Stimulated activated CD4-positive, alpha-beta T cell treated with anti-CD3 and anti-CD28 coated beads, Interleukin-15, amount 100 ng/mL, for 24 hours (primary cell): ENCODE measurements at places on chromosomes 4 and X.

DNA sequence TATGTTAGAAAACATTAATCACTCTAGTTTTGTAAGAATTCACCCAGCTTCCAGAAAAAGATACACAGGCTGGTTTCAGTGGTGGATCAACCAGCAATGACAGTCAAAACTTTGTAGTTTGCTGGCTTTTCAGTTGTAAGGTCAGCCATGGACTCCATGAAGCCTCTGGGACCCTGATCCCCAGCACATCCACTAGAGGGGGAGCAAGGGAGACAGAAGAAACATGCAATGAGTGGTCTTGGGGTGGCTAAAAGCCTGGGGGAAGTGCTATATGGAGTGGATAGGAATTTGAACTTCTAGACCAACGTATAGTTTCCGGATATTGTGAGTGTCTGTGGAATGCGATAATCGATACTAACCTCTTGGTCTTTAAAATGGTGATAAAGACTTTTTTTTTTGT, 72.7 kb downstream of the AFF2 start:
- no peak for DNase-seq

DNA sequence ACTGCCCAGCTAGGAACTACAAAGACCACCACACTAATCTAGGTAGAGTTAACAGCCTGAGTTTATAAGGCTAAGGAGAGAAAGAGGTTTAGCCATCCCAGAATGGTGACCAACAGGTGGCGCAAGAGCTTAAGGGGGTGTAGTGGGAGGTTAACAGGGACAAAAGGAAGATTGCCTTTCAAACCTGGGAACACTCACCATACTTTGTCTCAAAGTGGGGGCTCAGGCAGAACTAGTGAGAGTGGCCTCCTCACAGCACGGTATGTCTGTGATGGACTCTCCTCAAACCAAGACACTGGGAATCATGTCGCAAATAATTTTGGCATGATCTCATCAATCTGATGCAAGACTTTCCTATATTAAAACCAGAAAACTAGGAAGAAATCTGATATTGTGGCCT, 23.4 kb downstream of the CCNI start:
- peak; percentile 70 for DNase-seq

GRCh38 chr4:56640621-56641493, 40.2 kb downstream of the HOPX start:
- DNase-seq, result no peak

DNA sequence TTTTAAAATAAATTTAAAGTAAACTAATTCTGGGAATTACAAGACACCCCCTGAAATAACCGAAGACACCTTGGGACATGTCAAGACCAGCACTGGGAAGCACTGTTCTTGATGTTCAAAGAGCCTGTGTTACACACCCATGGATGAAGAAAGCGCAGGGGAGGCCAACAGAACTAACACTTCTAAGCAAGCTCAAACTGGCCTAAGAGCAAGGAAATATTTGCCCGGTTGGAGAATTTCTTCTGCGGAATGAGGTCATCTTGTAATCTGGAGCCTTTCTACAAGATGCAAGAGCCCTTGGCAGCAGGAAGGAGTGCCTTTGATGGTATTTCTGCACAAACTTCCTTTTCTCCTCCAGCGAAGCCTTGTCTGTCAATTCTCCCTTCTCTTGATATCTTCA, 9.3 kb upstream of the EFHC2 start:
- no peak for DNase-seq

DNA sequence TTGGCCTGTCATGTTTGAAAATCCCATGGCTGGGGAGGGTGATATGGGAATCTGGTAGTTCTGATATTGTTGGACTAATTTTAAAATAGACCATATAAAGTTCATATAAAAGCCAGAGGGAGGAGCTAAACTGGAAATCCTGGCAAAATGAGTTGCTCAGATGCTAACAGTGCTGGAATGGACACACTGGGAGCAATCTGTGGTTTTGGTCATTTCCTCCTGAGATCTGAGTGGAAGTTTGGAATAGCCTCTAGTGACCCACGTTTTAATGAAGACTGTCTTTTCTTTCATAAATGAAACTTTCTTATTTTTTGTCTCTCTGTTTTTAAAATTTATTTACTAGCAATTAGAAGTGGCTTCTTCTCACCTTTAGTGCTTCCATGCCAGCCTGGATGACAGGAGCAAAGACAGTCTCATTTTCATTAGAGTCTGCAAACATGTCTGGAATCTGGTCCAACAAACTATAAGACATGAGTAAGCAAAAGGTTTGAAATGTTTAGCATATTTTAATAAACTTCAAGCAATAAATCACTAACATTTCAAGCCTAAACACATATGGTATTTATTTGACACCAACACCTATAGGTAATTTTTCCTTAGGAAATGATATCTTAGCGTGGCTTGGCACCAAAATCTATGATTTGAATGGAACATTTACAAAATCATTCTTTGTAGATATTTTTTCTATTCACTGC, 66.6 kb downstream of the METTL14 start:
- DNase-seq, result no peak

DNA sequence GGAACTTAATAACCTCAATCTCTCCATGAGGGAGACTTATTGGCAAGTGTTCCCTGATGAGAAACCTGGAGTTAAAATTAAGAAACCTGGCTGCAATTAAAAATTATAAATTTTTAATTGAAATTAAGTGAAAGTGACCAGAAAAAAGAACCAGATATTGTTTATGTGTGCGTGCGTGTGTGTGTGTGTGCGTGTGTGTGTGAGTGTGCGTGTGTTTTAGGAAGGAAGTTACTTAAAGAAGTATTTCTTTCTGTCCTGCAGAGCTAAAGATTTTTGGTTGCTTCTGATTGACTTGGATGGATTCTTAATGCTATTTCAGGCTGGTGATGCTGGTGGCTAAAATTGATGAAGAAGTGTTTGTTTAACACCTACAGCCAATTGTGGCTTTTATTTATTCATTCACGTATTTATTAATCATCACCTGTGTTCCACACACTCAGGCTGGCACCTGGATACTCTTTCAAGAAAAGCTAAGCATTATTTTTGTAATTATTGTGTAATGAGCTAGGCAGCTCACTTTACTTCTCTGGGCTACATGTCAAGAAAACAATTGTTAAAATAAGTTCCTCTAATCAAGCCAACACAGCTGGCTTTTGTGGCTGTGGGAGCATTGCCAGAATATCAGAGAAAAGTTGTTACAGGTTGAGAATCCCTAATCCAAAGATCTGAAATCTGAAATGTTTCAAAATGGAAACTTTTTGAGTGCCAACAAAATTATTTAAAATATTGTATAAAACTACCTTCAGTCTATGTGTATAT, 68.5 kb downstream of the CEP44 start:
- no peak for DNase-seq

- peak; percentile 49 for DNase-seq
These were observed 32.7 kb downstream of the TBC1D14 start for GRCh38 chr4:6942238-6942800.

DNA sequence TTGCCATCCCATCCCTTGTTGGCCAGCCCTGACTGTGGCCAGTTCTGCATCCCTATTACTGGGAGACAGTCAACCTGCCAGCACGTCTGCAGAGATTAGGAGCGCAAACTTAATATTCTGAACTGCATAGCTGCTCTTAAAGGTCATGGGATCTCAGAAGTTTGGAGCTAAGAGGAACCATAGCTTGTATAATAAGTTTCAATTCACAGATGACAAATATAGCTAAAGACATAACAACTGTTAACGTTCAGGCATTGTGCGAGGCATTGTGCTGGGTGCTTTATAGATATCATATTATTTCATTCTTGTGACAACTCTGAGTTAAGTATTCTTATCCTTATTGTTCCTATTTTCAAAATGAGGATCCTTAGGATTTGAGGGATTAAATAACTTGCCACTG, 3.7 kb downstream of the SCARB2 start:
- DNase-seq, result no peak

DNA sequence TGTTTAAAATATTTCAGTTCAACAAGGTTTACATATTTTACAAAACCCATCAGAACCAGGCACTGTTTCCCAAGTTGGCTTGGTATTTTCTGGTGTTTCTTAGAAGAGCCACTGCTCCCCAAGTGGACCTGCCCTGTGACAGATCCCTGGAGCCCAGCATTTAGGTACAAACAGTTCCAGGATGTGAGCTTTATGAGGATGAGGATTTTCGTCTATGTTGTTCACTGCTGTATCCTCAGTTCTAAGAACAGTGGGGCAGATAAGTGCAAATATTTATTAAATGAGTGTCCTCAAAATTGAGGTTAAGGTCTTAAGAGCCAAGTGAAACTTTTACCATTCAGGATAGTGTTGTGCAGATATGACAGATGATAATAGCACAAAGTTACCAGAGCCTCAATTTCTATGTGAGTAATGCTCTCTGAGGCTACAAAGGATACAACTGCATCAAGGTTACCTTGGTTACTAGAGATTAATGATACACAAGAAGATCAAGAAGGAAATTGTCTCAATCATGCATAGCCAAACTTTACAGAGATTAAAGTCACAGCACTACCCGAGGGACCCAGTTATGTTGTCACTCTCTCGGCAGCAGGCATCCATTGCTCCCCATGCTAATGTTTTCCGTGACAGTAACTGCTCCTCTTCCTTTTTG, 37.5 kb downstream of the ANXA3 start:
- DNase-seq, result no peak

GRCh38 chr4:115883847-115884246, 770.4 kb upstream of the NDST4 start:
- no peak for DNase-seq

GRCh38 chr4:75126058-75126457, 193.1 kb downstream of the PARM1 start:
- DNase-seq, result no peak

DNA sequence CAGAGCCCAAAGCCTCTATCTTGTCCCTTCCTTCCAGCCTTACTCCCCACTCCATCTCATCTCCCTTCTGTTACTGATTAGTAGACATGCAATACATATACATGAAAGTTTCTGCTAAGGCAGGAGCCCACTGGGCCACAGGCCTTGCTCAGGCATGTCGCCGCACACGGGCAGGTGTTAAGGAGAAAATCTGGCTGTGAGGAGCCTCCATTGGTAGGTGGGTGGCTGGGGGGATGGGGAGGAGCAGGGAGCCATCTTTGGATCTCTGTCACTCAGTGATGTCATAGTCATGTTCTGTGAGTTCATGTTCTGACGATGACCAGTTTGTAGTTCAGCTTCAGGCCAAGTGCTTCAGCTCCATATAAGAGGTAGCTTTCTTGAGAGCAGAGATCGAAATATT, 2.9 kb upstream of the HMGB3 start:
- DNase-seq, result no peak

GRCh38 chrX:16347968-16348670, 180.8 kb downstream of the MAGEB17 start:
- no peak for DNase-seq

DNA sequence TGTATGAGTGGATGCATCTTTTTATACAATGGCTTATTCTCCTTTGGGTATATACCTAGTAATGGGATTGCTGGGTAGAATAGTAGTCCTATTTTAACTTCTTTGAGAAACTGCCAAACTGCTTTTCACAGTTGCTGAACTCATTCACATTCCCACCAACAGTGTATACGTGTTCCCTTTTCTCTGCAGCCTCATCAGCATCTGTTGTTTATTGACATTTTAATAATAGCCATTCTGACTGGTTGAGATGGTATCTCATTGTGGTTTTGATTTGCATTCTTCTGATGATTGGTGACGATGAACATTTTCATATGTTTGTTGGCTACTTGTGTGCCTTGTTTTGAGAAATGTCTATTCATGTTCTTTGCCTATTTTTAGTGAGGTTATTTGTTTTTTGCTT, 687.0 kb upstream of the EPHA5 start:
- no peak for DNase-seq

DNA sequence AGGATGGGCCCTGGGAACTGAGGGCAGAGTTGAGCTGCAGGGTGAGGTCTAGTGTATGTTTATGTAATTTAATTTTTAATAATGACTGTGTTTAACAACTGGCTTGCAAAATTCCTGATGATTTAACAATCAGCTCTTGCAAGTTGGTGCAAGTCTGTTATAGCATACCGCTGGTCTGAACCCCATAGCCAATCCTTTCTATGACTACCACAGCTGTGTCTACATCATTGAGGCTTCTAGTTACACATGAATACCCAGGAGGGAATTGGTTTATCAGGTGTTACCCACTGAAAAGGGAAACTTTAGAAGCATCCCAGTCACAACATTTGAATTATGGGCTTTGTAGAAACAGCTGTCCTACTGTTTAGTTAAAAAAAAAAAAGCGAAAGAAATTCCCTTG, 38.3 kb downstream of the SUPT20HL1 start:
- no peak for DNase-seq

GRCh38 chr4:33998291-33998690, 2246.0 kb downstream of the ARAP2 start:
- DNase-seq, result no peak

GRCh38 chr4:183550345-183551093, 45.7 kb downstream of the ING2 start:
- no peak for DNase-seq

DNA sequence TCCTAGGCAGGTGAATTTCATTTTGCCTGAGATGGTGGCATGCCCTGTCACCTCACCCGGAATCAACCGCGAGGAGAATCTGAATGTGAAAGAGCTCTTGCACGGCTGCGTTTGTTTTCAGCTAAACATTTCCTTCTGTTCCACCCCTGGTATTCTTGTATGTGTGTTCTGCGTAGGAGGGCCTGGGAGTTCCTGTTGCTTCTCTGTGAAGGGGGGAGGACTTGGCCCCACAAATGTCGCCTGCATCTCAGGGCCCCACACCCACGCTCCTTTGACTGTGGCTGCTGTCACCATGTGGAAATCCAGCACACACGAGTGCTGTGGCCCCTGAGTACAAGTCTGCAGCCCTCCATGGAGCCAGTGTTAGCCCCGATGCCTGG, 45.8 kb upstream of the CLCN4 start:
- peak; percentile 74 for DNase-seq

DNA sequence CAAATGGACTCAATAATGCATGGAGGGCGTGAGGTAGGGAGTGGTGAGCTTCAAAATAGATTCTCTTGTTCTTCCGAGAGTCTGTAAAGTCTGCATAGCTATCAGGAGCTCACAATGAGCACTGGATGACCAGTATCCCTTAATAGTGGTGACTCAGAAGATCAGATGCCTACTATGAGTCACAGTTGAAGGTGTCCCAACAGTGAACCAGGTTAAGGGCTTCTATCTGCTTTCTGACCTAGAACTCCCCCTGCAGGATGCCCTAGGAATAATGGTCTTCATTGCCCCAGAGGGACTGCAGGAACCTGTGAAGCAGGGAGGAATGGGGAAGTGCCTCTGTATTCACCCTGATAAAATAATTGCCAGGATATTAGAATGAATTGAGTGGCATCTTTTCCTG, 22.1 kb downstream of the DGKK start:
- peak; percentile 5 for DNase-seq

GRCh38 chr4:4625488-4625887, 83.6 kb upstream of the STX18 start:
- no peak for DNase-seq

DNA sequence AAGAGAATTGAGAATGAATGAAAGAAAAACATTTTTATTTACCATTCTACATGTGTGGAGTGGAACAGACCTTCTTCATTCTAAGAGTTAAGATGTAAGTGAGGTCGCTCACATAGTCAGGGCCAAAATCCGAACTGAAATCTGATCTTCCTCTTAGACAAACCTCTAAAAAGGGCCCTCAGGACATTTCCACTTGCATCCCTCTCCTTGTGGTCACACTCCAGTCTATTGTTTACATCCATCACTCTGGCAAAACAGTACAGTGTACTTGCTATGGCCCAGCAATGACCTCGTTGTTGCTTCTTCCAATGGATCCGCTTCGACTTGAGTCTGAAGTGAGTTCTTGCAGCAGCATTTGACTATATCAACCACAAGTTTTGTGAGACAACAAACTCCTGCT, 54.2 kb downstream of the MOSPD2 start:
- DNase-seq, result no peak

GRCh38 chrX:94045724-94046123, 371.7 kb downstream of the FAM133A start:
- DNase-seq, result no peak
